HL-60 (cell line): ENCODE measurements at places on chromosomes 1 and 21.

GRCh38 chr1:58325866-58326265 lies 220.7 kb downstream of the OMA1 start:
- no peak for DNase-seq

DNA sequence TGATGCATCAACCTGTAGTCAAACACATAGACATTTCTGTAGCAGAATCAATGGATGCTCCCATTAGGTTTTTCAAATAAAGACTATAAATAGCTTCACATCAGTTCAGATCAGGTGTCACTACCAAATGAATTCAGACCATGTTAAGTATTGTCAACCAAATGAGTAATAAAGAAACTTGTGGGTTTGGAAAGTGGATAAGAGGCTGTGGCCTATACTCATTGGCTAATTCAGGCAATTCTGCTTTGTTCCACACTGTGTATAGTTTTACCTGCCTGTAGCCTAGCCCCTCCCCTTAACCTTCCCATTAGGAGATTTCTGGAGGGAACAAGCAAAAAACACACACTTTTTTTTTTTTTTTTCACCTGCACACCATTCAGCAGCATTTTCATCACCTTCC lies 321.2 kb downstream of the HLX start:
- DNase-seq: no peak

DNA sequence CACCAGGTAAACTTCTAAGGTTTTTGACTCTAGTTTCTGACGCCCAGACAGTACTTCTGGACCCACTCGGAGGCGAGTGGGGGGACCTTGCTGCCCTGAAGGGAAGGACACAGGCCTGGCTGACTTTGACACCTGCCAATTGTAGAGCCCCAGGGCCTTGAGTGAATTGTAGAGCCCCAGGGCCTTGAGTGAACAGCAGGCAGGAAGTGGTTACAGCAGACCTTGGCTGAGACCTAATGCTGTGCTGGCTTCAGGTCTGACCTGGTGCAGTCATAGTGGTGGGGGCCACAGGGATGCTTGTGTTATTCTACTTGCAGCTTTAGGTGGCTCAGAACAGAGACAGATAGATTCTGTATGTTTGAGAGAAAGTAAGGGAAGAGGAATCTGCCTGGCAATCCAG lies 344.3 kb downstream of the DUSP10 start:
- no peak for DNase-seq

- DNase-seq: no peak
Measured at GRCh38 chr1:91805311-91805801, 80.6 kb downstream of the TGFBR3 start.

DNA sequence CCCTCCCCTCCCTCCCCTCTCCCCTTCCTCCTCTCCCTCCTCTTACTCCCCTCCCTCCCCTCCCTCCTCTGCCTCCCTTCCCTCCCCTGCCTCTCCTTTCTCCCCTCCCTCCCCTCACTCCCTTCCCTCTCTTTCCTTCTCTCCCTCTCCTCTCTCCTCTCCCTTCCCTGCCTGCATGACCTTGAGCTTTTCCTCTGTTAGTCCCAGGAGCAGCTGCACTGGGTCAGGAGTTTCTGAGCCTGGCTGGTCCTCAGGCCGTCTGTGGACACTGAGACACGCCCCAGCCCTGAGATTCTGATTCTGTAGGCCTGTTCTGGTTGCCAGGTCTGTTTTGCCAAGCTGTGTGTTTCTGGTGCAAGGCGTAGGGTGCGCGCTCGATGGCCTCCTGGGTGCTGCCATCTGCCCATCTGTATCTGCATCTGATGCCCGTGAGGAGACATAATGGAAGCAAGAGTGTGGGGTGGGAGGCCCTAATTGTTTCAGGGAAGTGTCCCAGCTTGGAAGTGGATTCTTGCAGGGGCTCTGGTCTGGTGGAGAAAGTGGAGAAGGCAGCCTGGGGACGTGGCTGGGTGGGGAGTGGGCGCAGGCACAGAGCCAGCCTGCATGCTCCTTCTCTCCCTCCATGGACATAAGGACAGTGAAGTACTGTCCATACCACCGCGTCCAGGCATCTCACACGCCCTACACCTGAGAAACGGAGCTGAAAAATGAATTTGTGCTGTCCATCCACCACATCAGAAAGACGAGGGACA lies 97.2 kb downstream of the WDR4 start:
- DNase-seq: no peak

- DNase-seq: no peak
Measured at GRCh38 chr1:30012455-30013440, 710.6 kb downstream of the MATN1 start.

DNA sequence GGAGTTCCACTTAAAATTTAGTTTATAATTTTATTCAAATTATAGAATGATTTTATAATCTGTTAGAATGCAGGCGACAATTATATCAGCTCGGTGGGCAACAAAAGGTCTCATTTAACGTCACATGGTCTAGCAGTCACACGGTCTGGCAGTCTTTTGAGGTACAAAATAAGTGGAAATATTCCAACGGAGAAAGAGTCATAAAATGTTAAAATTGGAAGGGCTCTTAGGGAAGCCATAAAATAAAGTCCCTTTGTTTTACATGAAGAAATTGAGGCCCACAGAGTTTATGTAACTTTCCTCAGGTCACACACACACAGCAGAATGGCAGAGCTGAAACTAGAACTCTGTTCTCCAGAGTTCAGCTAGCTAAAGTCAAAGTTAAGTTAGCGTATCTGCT lies 84.4 kb upstream of the QSOX1 start:
- DNase-seq: no peak

DNA sequence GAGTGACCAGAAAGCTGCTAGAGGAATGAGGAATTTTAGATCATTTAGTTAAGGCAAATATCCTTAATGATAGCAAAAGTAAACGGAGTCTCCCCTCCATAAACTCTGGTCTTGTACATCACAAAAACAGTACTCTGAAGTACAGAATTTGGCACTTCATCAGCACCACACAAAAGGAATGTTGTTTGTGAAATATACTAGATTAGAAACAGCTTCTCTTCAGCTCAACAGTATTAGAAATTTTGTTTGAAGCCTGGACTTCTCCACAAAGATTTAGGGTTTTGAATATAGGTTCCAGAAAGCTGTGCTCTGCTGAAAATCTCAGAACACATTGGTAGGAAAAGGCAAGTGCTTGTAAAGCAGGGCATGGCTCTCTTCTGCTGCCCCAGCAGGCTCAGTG lies 135.1 kb upstream of the PTGFR start:
- no peak for DNase-seq

GRCh38 chr1:162663086-162663485 lies 30.8 kb downstream of the DDR2 start:
- no peak for DNase-seq
